ENCODE measurements at places on chromosomes 13 and 19.

DNA sequence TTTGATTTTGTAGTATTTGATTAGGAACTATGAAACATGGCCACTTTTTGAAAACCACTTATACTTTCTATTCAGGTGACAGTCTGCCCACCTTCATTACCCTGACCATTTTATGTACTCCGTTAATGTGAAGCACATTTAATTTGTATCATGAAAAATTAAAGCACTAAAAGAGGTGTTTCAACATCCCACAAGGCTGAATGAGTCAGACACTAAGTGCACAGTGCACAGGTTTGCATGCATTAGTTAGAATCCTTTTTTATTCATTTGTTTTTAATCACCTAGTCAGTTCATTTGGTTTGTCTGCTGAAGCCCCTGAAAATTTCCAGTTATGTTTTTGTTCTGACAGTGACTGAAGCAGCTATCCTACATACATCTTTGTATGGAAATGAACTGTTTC, 271.0 kb downstream of the SLITRK5 start:
- DNase-seq = no peak

DNA sequence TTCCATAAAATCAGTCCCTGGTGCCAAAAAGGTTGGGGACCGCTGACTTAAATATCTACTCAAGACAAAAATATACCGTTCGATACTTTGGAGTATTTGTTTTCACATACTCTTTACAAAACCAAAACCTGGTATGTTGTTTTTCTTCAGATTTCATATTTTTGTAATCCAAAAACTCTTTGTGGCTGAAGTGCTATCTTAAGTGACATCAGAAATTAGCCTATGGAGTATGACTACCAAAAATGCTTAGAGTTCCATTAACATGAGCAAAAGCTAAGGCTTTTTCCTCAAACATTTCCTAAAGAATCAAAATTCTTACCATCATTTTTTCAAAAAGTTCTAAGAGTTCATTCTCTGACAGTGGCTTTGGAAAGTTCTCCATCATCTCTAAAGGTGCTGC, 52.0 kb downstream of the DIAPH3 start:
- DNase-seq = no peak

- DNase-seq = no peak
Measured at GRCh38 chr13:84569366-84569765, 687.1 kb upstream of the SLITRK1 start.

- DNase-seq = no peak
Measured at GRCh38 chr13:96785986-96786385, 208.3 kb downstream of the OXGR1 start.
